ENCODE measurements at places on chromosomes 13 and 19.

DNA sequence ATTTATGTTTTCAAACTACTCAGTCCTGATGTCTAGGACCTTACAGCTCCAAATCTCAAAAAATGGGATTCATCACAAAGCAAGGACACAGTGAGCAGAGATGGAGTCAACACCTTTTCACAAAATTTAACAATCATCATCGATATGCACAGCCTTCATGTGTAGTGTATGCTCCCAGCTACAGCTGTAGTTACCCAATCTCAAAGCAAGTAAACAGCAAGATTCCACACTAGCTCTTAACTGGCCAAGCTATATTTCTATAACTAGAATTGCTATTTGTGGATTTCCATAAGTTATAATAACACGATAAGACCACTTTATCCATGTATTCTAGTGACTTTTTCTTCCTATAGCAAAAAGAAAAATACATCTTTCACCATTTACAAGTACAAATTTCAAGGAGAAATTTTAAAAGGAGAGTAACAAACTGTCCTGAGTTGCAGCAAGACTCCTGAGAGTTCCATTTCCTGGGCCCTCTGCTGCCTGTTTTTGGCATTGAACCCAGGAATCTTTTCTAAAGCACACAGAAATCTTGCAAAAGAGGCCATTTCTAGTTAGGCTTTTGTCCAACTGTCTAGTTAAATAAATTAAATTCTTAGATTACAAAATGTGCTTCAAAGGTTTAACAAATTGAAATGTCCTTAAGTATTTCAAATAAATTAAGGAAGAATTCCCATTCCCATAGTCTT is 460.6 kb downstream of the FGF14 start:
- DNase-seq = no peak

GRCh38 chr19:41638641-41639081 is 11.8 kb upstream of the CEACAM4 start:
- DNase-seq = no peak

- DNase-seq = no peak
Measured at GRCh38 chr13:32592082-32592481, 5.8 kb downstream of the PDS5B start.

- DNase-seq = peak; percentile 89
Measured at GRCh38 chr13:20349564-20350381, 117.7 kb upstream of the GJB6 start.

- DNase-seq = no peak
Measured at GRCh38 chr13:34114581-34114980, 296.6 kb downstream of the RFC3 start.

DNA sequence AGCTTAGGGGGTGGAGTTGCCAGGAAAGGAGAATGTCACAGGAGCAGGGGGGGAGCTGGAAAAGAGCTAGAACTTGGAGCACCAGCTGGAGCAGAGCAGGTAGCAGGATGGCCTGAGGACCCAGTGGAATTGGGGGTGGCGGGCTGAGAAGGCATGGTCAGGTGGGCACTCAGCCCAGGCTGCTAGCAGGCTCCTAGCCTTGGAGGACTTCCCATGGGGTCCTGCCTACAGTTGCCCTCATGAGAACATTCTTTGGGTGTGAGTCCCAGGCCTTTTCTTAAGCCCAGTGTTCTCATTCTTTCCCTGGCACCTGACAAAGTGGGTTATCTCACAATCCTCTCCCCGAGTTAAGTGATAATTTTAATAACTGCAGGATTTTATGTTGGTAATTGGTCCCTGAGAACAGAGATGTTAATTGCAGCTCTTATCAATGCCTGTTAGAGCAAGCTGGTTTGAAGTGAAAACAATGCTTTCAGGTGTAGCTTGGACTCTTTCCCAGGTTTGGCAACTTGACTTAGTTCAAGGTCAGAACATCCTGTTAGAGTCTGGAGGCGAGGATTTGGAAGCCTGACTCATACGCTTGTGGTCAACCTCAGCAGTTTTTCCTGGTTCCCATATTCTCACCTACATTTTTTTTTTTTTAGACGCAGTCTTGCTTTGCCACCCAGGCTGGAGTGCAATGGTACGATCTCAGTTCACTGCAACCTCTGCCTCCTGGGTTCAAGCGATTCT is 18.1 kb upstream of the OLFM4 start:
- no peak for DNase-seq

DNA sequence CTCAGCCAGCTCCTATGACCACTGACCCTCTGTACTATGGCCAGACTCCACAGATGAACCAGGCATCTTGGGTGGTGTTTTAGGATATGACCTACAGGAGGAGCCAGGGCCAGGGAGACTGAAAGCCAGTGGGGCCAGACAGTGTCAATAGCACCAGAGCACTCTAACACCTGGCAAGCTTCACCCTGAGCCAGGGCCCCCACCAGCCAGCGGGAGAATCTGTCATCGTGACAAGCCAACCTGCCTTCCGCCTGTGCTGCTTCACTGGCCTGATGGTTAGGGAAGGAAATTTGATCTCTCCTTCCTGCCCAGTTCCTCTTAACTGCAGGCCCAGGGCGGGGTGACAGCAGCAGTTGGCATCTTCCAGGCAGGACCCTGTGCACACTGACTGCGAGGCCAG is 222.4 kb downstream of the UQCRFS1 start:
- no peak for DNase-seq

- no peak for DNase-seq
Measured at GRCh38 chr19:14165990-14166830, 29.8 kb upstream of the ASF1B start.

DNA sequence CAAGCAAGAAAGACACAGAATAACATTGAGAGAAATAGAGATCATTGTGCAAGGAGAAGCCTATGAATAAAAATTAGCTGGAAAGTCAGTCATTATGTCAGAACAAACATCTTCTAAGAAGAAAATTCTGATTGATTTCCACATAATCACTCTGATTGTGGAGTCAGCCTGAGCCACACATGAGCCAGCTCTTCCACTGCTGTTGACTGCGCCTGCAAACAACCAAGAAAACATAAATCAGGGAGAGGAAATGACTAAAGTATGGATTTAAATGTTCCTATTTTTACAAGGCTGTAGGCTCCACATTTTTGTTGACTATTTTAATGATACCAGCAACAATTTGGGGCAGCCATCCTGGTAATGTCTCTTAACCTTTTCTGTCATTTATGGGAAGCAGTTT is 962.3 kb downstream of the EFNB2 start:
- no peak for DNase-seq

Data from tibial nerve (tissue), 4 donors.